ENCODE measurements at places on chromosomes 1 and 21.
A peak's percentile ranks its signal among the peaks of the same experiment; 100 is the strongest.

DNA sequence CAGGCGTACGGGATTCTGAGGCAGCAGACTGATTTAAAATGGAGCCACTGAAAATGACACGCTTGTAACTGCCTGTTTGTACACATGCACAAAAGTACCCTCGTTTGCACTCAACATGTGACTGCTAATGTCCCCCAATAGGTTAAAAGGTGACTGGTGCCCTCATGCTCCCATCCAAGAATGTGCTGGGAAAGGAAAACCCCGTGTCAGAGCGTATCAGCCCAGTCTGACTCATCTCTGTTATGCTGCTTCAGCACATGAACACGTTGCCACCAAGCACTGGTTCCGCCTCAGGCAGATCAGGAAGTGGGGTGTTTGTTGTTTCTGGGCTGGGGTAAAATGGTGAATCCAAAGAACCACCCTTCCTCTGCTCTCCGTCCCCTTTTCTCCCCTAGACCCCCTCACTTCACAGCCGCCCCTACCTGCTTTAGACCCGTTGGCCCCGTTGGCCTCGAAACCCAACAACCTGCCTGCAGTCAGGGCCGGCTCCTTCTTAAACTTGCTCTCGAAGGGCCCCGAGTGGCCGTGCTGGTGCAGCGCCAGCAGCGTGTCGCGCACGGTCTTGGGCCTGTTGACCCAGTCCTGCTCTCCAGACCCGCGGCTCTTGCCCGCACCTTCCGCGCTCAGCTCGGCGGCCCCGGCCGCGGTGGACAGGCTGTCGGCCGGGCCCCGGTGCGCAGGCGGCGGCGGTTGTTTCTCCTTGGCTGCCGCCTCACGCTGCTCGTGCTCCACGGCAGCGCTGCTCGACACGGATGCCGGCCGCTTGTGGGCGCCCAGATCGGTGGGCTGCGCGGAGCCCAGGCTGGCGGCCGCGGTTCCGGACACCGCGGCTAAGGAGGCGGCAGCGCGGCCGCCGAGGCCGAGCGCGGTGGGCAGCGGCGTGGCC lies 1.7 kb downstream of the IRF2BP2 start:
- peak; percentile 73 for DNase-seq

GRCh38 chr1:164864161-164864560 lies 305.2 kb downstream of the PBX1 start:
- DNase-seq: no peak

DNA sequence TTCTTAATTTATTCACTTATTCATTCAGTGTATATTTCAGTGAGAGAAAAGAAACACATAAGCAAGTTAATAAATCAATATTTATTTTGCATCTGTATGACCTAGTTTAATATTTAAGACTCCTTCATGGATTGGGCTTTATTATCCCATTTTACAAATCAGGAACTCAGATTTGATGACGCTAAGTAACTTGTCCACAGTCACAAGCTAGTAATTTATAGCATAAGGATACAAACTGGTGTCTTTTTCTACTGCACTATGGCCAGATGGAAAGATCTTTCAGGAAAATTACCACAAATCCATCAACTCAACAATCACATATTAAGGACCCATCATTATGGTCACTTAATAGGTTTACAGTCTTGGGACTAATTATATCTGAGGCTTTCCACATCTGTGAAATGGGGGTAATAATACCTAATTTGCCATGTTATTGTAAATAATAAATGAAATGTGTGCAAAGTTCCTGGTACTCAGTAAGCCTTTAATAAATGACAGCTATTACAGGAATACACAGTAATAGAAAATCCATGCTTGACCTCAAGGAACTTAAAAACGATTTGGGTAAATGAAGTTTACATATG lies 13.3 kb downstream of the CDKN2C start:
- DNase-seq: no peak

GRCh38 chr1:156461781-156462647 lies 38.6 kb downstream of the MEF2D start:
- no peak for DNase-seq

- no peak for DNase-seq
These were observed 16.6 kb downstream of the SLC1A7 start for GRCh38 chr1:53125623-53126360.

- no peak for DNase-seq
These were observed 248.8 kb upstream of the FOXD3 start for GRCh38 chr1:63073309-63074306.

DNA sequence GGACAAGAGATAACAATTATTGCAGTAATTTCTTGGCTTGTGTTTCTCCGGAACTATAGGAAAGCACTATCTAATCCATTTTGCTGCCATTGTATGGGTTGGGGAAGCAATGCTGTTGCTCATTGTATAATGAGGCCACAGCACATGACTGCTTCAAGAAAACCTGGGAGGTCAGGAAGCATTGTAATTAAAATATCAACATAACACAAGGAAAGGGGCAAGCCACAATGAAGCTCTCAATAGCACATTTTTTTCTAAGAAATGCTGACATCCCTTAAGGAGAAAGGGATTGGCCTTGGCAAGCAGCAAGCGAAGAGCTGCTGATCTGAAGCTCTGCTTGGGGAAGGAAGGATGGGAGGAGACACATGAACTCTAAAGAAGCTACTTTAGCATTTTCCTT lies 44.0 kb downstream of the PLPP3 start:
- DNase-seq: no peak

- DNase-seq: no peak
These were observed 296.3 kb downstream of the NFIA start for GRCh38 chr1:61378494-61379180.

DNA sequence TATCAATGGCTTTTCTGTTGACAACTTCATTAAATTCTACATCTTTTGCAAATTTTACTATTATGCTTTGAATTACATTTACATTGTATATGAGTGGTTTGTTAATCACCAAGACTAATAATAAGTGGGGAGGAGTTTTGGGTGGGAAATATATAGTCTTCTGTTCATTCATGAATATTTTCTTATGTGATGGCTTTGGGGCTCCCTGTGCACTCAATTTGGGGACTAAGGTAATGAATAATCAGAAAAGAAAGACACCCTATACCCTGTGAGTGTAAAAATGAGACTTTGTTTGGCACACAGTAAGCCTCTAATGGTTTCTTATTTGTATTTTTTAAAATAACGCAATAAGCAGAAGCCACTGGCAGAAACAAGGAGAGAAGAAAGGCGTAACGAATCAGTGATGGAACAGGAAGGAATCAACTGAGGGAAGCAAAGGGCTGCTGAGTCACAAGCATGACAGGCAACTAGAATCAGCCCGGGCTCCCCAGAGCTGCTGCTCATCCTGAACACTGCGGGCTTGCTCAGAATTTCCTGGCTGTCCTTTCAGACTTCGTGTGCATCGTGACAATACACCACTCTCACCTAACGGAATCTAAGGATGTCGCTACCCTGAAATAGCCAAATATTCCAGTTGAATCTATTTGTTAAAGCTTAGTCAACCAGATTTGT lies 20.8 kb upstream of the RGS2 start:
- DNase-seq: no peak

GRCh38 chr1:81290326-81290725 lies 510.4 kb upstream of the ADGRL2 start:
- DNase-seq: no peak

DNA sequence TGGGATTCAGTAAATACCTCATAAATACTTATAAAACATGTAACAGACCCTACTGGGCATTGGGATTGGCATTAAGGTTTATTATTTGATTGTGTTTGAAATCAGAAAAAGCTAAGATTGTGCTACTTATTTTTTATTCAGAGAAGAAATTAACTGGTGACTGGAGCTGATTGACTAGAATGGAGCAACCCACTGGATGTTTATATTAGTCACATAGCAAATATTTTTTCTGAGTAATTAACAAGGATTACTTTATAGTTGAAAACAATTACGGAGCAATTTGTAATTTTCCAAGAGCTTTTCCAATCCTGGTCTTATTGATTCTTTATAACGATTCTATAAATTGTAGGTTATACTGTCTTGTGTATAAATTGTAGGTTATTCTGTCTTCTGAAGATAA lies 208.7 kb downstream of the HLX start:
- DNase-seq: no peak

GRCh38 chr1:22379566-22379965 lies 72.1 kb upstream of the ZBTB40 start:
- DNase-seq: no peak

DNA sequence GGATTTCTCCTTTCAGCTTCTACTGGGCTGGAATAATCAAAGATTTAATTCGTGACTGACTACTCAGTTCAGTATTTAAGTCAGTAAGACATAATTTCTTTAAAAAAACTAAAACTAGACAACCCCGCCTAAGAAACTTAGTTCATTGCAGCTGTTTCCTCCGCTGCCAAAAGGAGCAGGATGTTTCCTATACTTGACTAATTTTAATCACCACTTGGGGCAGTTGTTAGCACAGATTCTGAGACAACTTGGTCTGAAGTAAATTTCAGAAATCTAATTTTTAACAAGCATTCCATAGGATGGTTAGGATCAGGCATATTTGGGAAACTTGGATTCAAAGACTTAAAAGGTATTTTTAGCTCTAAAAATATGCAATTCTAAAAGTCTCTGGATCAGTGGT lies 34.0 kb downstream of the EPRS1 start:
- DNase-seq: no peak

- DNase-seq: no peak
These were observed 25.8 kb upstream of the KCNE1 start for GRCh38 chr21:34537838-34538237.

DNA sequence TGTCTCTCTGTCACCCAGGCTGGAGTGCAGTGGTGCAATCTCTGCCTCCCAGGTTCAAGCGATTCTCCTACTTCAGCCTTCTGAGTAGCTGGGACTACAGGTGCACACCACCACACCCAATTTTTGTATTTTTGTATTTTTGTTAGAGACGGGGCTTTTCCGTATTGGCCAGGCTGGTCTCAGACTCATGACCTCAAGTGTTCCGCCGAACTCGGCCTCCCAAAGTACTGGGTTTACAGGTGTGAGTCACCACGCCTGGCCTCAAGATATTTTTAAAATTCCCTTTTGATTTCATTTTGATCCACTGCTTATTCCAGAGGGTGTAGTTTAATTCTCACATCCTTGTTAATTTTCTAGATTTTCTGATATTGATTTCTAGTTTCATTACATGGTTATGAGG lies 3.8 kb downstream of the IFI44L start:
- DNase-seq: no peak

DNA sequence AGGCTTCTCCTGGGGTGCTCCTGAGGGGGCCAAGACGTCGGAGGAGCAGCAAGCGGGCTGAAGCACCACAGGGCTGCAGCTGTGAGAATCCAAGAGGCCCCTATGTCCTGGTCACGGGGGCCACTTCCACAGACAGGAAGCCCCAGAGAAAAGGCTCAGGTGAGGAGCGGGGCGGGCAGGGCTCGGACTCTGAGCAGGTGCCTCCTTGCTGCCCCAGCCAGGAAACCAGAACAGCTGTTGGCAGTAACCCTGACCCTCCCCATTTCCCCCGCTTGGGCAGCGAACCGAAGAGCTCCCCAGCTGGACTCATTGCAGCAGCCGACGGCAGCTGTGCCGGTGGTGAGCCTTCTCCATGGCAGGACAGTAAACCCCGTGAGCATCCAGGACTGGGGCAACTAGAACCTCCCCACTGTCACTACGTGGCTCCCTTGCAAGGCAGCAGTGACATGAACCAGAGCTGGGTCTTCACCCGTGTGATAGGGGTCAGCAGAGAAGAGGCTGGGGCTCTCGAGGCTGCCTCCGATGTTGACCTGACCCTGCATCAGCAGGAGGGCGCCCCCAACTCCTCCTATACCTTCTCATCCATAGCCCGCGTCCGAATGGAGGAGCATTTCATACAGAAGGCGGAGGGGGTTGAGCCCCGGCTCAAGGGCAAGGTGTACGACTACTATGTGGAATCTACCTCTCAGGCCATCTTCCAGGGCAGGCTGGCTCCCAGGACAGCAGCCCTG lies 625 bp downstream of the KLHDC7A start:
- DNase-seq: no peak

GRCh38 chr21:37677006-37677405 lies 239.3 kb downstream of the KCNJ6 start:
- DNase-seq: no peak

DNA sequence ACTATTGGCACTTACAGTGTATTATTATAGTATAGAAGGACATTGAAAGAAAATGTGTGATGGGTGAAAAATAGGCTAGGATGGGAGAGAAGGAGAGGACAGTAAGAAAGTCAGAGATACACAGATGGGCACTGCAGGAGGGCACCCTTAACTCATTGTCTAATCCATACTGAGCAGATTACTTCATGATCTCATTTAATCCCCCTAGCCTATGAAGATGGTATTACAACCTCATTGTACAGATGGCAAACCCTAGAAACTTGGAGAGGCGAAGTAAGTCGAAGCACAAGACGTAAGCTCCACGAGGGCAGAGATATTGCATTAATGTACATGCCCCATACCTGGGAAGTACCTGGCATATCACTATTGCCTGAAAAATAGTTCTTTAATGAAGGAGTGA lies 346.9 kb upstream of the DAB1 start:
- no peak for DNase-seq
